ENCODE measurements at places on chromosomes 11 and 22.
A peak's percentile ranks its signal among the peaks of the same experiment; 100 is the strongest.

GRCh38 chr22:47040486-47041270 lies 278.2 kb downstream of the TBC1D22A start:
- no peak for DNase-seq

DNA sequence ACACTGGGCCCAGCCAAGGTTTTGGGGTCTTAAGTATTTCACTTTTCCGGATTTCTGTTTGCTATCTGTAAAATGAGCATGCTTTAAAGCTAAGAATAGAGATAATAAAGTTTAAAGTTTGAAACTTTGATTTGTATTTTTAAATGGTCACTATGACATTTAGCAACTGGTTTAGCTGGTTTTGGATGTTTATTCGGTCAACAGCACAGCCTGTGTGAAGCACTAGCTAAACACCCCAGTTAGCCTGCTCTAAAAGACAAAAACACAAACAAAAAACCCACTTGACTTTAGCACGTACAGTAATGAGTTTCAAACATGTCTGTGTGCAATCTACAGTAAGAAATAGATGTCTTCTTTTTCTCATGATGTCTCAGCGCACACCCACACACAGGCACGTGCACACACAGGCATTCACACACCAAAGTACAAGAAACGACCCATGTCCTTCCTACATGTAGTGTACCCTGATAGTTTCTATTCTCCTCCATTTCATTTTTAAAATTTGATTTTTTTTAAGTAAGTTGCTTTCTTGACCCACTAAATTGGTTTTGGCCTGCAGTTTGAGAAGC lies 29.4 kb downstream of the SLC1A2 start:
- DNase-seq: no peak

GRCh38 chr22:42418811-42419242 lies 13.4 kb downstream of the NFAM1 start:
- no peak for DNase-seq

DNA sequence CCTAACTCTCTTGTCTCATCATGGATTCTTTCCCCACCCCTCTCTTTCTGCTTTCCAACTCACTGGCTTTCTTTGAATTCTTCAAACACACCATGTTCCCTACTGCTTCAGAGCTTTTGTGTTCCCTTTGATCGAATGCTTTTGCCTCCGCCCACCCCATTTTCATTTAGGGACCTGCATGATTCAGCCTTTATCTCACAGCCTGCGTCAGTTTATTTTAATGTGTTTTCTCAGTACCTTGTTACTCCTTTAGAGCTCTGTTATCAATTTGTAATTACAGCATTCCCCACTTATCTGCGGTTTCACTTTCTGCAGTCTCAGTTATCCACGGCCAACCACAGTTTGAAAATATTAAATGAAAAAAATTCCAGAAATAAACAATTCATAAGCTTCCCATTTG lies 451.3 kb downstream of the METTL15 start:
- no peak for DNase-seq

GRCh38 chr11:33953289-33953688 lies 61.4 kb upstream of the LMO2 start:
- no peak for DNase-seq

DNA sequence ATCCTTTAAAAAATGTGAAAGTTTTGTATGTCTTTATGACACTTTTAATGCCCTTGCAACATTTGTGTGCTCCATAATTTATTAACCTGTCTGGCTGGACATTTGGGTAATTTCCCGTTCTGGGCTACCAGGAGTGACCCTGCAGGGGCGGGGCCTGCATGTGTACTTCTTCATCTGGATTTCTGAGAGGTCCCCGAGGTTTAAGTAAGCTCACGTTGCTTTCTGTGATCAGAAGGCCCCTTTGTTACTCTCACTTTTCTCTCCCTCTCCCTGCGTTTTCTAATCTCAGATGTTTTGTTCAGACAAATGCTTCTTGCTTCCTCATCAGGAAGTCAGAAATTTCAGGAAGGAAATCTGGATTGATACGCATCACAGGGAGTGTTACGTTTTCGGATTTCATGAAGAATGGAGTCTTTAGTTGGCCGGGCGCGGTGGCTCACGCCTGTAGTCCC lies 78.9 kb upstream of the CRYBB3 start:
- no peak for DNase-seq

GRCh38 chr11:108524422-108524821 lies 26.2 kb upstream of the POGLUT3 start:
- DNase-seq: no peak

GRCh38 chr11:4191031-4191571 lies 96.5 kb downstream of the RRM1 start:
- DNase-seq: no peak

- no peak for DNase-seq
These were observed 10.4 kb upstream of the LINC01488 start for GRCh38 chr11:69470793-69471728.

- no peak for DNase-seq
These were observed 77.2 kb upstream of the PPARA start for GRCh38 chr22:46072981-46073682.

DNA sequence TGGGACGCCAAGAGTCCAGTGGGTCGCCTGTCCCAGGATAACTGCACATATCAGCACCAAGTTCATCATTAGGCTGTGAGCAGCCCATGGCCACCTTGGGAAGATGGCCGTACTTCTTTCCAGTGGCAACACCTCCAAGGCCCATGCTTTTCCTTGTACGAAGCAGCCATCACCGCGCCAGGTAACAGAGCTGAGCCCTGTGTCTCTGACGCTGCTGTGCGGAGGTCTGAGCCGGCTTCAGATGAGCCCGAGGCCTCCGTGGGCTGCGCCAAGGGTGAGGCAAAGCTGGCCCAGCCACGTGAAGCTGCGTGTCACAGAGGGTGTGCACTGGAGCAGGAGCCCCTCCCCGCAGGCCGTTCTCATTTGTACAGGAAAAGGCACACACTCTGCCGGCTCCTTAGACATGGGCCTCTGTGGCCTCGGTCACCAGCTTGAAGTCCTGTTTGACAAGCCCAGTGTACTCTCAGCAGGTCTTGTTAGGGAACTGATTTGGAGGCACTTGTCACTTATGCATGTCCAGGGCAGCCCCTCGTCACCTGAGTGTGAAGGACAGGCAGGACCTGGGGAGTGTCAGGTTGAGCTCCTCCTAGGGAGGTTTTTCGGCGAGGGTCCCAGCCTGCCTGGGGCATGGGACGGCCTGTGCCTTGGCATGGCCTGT lies 401.5 kb downstream of the TBC1D22A start:
- no peak for DNase-seq

- no peak for DNase-seq
These were observed 143.5 kb downstream of the MIAT start for GRCh38 chr22:26800858-26801257.

DNA sequence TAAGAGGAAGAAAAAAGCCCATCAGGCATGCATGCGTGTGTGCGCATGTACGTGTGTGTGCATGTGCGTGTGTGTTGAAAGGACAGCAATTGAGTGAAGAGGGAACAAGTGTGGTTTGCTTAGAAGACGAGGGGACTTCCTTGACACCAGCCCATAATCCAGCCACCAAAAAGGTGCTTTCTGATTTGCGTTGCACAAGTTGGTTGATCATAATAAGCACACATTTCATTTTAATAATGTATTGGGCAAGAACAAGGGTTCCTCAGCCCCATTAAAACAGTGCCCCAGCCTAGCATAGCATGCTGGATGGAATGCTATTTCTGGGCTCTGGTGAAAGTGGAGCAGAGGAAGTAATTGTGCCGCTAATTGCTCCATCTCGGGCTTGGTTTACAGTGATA lies 493.2 kb downstream of the MIAT start:
- no peak for DNase-seq

GRCh38 chr22:41917903-41918791 lies 3.3 kb upstream of the SHISA8 start:
- no peak for DNase-seq

DNA sequence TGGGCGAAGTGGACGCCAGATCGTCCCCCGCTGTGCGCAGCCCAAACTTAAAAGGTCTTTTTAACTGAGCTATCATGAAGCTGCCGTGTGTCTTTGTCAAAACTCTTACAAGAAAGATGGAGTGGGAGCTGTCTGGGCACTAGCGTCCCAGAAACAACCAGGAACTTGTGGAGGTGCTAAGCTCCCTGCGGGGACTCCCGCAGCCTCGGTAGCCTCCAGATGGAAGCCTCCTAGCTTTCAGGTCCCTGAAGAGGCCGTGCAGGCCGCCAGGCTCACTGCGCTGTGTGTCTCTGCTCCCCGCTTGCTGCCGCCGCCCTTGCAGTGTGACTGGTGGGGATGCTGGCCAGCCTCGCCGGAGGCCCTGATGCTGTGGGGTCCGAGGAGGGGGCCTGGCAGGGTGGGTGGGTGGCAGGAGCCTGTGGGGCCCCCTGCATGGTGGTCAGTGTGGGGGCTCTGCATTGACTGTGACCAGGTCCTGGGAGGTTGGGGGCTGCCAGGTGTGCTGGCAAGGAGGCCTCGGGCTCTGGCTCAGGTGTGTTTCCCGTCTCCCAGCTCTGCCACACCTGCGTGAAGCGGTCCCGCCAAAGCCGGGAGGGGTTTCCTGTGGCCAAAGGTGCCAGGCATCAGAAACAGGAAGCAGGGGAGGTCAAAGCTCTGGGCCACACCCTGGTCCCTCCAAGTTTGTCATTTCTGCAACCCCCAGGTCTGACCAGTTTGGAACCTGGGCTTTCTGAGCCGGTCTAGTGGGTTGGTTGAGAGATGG lies 1.2 kb downstream of the TRABD start:
- DNase-seq: no peak

- no peak for DNase-seq
These were observed 9.2 kb upstream of the CELSR1 start for GRCh38 chr22:46546466-46547178.

- no peak for DNase-seq
These were observed 252.5 kb downstream of the DCDC1 start for GRCh38 chr11:31117038-31117437.

DNA sequence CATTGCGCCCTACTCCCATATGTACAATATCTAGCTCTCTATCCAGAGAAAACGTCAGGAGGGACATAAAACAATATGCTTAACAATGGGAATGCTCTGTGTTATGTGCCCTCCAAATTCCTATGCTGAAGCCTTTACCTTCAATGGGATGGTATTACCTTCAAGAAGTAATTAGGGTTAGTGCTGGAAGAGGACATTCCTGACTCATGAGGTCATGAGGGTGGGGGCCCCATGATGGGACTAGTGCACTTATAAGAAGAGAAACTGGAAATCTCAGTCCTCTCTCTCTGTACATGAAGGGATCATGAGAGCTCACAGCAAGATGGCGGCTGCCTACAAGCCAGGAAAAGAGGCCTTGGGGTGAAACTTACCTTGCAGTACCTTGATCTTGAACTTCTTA lies 20.3 kb downstream of the MMP20 start:
- no peak for DNase-seq

- no peak for DNase-seq
These were observed 1.9 kb upstream of the ANO9 start for GRCh38 chr11:443542-444199.

- no peak for DNase-seq
These were observed 22.6 kb downstream of the FADD start for GRCh38 chr11:70225681-70226177.

DNA sequence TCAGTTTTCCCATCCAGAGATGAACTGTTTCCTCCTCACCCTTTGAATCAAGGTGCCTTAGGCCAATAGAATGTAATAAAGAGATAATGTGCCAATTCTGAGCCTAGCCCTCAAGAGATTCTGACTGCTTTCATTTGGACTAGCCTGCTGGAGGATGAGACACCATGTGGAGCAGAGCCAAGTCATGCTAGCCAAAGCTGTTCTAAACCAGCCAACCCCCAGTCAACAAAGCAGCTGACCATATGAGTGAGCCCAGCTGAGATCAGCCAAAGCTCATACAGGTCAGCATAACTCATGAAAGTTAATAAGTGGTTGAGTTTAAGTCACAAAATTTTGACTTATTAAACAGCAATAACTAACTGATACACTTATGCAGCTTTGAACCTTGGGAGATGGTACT lies 66.7 kb upstream of the DBX1 start:
- no peak for DNase-seq

- DNase-seq: no peak
These were observed 58.3 kb downstream of the AAMDC start for GRCh38 chr11:77879218-77879617.

- DNase-seq: no peak
These were observed 15.0 kb downstream of the TSKU start for GRCh38 chr11:76798202-76798581.

- no peak for DNase-seq
These were observed 32.5 kb downstream of the PDE3B start for GRCh38 chr11:14676068-14676467.

DNA sequence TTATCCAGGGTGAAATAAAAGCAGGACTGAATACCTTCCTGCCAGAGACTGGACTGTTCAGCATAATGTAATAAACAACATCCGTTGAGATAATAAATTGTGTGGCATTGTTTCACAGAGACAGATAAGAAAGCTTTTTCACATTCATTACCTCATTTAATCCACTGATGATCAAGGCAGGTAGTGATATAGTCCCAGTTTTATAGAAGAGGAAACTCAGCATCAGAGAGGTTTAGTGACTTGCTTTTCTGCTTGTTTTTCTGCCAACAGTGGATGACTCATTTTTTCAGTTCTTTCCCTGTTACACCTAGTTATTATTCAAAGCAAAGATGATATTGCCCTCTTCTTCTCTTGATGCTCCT lies 4.0 kb downstream of the MYO18B start:
- no peak for DNase-seq

DNA sequence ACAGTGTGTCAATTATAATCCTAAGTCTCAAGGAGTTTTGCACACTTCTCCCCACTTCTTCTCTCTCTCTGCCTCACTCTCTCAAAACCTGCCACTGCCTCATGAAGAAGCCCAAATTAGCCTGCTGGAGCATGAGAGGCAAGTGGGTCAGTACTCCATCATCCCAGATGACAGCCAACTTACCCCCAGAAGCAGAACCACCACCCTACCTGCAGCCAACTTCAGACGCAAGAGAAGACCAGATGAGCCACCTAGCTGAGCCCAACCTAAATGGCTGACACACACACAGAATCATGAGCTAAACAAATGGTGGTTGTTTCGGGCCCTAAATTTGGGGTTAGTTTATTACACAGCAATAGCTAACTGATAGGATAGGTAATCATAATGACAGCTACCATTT lies 61.2 kb downstream of the CD82 start:
- no peak for DNase-seq

- peak; percentile 48 for DNase-seq
These were observed 533 bp downstream of the ELF5 start for GRCh38 chr11:34512840-34513681.

- DNase-seq: no peak
These were observed 12.4 kb upstream of the SLC5A1 start for GRCh38 chr22:32030518-32031247.

- no peak for DNase-seq
These were observed 64.1 kb downstream of the CLPB start for GRCh38 chr11:72370201-72370600.

GRCh38 chr11:35529971-35530495 lies 4.6 kb upstream of the PAMR1 start:
- no peak for DNase-seq

GRCh38 chr11:79062814-79063762 lies 377.7 kb downstream of the TENM4 start:
- no peak for DNase-seq

DNA sequence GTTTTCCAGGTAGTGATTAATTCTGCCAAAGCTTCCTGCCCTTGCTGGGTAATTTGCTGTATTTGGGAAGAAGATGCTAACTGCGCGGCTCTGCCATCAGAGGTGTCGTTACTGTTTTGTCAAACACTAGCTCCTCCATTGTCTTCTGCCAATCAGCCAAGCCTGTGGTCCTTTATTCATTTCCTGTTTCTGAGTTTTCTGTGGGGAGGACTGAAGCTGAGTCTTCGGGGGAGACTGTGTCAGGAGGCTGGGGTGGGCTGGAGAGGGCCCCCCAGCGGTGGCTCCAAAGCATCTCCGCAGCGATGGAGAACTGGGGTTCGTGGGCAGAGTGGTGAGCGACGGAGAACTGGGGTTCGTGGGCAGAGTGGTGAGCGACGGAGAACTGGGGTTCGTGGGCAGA lies 322.9 kb upstream of the B3GAT1 start:
- DNase-seq: no peak

All from activated CD4-positive, alpha-beta T cell treated with anti-CD3 and anti-CD28 coated beads for 24 hours (primary cell).